ENCODE measurements at places on chromosomes 12 and 14.

GRCh38 chr14:100432652-100433427 is 109.7 kb downstream of the SLC25A47 start:
- DNase-seq: no peak

GRCh38 chr12:109440851-109441490 is 36.1 kb downstream of the KCTD10 start:
- peak; percentile 53 for DNase-seq

DNA sequence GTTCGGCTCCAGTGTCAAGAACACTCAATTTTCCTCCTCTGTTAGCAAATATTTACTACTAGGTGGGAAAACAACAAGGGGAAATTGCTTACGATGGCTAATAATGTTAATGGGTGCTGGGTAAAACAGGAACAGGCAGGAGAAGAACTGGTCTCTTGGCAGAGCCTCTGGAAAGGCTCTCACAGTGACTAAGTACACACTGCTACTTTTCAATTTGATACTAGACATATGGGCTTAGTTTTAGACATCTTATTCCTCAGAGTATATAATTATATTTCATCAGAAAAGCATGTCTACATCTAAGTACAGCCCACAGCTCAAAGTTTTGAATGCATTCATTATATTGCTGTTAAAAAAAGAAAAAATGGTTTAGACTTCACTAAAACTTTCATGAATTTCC is 65.4 kb upstream of the SAV1 start:
- DNase-seq: no peak

GRCh38 chr14:45916340-45916953 is 663.4 kb upstream of the MIS18BP1 start:
- DNase-seq: no peak

DNA sequence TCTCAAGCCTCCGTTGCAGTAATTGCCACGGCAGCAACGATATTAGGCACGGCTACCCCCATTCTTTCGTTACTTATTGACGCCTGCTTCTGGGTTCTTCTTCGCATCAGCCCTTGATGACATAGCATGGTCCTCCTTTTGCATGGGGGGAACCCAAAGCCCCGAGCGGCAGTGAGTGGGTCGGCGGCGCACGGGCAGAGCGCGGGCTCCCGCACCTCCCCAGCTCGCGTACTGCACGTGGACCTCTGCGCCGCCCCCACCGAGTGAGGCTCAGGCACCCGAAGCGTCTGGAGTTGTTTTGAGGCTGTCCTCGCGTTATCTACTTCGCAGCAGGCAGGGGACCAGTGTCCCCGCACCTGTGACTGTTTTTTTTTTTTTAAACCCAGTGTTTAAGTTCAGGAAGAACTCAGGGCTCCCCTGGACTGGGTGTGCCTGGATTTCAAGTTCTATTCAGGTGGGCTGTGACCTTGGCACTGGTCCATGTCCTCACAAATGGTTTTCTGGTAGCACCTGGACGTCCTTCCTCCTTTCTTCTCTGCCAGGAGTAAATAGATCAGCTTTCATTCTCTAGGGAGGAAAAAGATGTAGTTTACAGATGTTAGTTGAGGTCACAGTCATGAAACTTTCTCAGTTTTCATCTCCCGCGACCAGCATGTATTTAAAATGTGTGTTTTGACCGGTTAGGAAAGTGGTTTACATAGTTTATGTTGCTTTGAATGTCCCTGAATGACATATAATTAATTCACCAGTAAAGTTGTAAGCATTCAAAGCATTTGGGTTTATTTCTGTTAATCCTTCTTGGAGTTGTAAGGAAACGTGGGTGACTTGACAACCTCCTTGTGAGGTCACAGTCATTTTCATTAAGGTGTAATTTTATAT is 1.4 kb upstream of the FOXN4 start:
- no peak for DNase-seq

GRCh38 chr12:68980476-68981212 is 47.7 kb upstream of the CPM start:
- DNase-seq: peak; percentile 97

GRCh38 chr12:123907726-123908476 is 64.7 kb downstream of the CCDC92 start:
- peak; percentile 65 for DNase-seq

DNA sequence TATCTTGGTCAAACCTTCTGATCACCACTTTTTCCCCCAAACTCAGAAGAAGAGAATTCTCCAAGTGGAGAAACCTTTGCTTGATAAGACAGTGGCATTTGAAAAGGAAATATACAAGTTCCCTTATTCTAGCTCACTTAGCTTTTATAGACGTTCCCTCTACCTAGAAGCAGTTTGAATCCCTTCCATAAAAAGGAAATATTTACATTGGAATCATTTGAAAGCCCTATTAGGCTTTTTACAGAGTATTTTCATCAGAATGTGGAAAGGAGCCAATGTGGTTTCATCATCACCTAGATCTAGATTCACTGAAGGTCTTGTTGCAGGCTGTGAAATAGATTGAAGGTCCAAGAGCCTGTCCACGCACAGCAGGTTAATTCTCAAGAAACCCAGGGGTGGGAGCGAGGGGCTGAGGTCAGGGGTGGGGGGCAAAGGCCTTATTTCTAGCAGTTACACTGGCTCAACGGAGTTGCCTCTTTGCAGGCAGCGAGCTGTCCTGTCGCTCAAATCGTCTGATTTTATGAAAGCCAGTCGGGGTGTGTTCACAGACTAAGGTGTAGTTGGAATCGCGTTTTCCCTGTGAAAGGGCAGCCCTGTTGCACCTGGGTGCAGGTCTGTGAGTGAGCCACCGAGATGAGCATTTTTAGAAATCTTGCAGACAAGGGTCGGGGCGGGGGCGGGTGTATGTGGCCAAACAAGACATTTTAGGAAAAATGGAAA is 45.6 kb downstream of the AACS start:
- no peak for DNase-seq

DNA sequence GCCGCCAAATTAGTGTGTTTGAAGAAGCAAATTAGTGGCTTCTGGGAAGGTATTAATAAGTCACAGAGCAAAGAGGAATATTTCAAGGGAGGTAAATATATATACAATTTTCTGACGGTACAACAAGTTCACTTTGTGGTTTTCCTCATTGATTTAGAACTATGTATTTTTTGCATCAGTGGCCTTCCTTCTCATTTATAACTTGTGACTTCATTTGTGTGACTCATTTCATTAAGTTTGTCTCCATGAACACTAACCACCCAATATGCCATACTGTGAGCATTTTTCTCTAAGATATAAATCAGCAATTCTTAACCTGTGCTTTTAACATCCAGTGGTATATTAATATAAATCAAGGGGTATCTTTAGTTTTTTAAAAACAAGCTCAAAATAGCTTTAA is 29.3 kb upstream of the ARHGAP5 start:
- peak; percentile 16 for DNase-seq

DNA sequence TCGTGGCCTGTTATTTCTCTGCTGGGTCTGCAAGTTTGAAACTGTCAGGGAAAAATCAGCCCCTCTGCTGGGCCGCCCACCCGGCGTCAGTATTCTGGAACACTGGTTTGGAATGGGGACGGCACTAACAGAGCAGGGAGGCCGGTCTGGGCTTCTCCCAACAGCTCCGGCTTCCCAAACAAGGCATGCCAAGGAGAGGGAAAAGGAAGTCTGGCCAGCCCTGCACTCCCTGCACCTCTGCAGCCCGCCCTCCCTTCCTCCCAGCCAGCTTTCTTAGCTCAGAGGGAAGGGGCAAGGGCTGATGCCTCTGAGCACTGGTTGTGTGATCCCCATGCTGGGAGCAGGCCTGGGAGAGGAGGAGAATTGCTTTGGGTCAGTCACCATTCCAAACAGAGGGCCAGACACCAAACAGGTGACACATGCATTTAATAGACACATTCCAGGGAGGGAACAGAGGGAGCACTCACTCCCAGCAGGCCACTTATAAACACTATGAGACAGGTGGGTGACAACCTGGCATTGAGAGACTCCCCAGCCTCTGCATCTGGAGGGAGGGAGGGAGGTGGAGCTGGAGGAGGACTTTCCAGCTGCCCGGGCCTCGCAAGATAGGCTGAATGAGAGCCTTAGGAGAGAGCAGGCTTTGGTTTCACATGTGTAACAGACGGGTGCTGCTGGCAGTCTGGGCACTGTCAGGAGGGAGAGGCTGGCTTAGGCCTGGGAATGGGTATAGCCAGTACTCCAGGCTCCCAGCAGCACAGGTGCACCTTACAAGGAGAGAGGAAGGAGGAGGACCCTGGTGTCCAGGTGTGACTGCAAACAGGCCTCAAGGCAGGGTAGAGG is 10.3 kb downstream of the KRT75 start:
- no peak for DNase-seq

GRCh38 chr12:122282061-122282460 is 15.8 kb upstream of the VPS33A start:
- peak; percentile 40 for DNase-seq

GRCh38 chr12:26374934-26375680 is 179.7 kb downstream of the SSPN start:
- DNase-seq: no peak

- DNase-seq: peak; percentile 48
These were observed 40.0 kb upstream of the PNMA1 start for GRCh38 chr14:73753887-73754795.

DNA sequence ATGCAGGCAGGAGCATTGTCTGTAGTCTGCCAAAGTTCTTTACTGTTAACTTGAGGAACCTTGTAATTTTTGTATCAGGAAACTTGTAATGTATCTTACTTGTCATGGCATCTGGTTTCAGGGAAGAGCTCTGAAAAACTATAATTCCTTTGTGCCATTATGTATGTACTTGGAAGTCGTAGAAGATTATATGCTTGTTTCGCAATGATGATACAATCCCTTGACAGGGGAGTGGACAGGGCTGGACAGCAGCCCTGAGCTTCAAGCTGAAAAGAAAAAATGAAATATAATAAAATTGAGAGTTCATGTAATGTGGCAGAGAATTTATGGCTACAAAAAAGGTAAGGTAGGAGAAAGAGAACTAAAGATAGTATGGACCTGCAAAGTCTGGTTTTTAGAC is 7.4 kb upstream of the DLGAP5 start:
- DNase-seq: no peak
